Common myeloid progenitor, CD34-positive (primary cell): ENCODE measurements at places on chromosomes 4 and X.

DNA sequence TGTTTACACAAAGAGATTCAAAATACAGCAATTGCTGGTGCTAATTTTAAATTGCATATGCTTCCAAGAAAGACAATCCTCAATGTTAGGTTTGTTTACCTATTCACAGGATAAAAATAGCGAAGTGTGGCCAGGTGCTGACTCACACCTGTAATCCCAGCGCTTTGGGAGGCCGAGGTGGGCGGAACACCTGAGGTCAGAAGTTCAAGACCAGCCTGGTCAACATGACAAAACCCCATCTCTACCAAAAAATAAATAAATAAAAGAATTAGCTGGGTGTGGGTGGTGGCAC, 77.7 kb downstream of the OPHN1 start:
- no peak for DNase-seq
- no peak overlapping the region for H3K27ac ChIP-seq
- no peaks in the 10 kb centered on the region for H3K27me3 ChIP-seq

- peak overlapping the region; percentile 41 for H3K4me3 ChIP-seq
- H3K27ac ChIP-seq = peak overlapping the region; percentile 75
- no peaks in the 10 kb centered on the region for H3K36me3 ChIP-seq
These were observed 605.9 kb upstream of the DIPK2B start for GRCh38 chrX:45806410-45807121.

DNA sequence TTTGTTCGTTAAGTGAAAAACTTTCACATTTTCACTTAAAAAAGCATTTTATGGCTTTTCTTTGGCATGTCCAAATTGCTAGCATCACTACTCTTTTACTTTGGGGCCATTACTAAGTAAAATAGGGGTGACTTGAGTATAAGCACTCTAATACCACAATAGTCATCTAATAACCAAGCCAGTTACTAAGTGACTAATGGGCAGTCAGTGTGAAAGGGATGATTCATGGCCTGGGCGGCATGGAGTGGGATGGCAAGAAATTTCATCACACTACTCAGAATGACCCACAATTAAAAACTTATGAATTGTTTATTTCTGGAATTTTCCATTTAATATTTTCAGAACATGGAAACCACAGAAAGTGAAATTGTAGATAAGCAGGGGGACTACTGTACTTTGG, 60.9 kb downstream of the BMP15 start:
- H3K4me1 ChIP-seq = no peaks in the 10 kb centered on the region
- no peak overlapping the region for H3K4me3 ChIP-seq
- no peaks in the 10 kb centered on the region for H3K27me3 ChIP-seq
- no peaks in the 10 kb centered on the region for H3K36me3 ChIP-seq
- H3K27ac ChIP-seq = no peak overlapping the region

DNA sequence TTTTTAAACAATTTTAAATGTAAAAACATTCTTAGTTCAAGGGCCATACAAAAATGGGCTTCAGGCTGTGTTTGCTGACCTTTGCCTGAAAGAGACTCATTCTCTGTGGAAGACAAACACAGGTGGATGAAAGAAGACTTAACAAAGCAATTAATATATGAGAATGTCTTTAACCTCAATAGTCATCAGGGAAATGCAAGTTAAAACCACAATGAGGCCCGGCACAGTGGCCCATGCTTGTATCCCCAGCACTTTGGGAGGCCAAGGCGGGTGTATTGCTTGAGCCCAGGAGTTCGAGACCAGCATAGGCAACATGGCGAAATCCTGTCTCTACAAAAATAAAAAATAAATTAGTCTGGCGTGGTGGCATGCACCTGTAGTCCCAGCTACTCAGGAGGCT, 7.1 kb upstream of the SMARCA1 start:
- H3K27ac ChIP-seq = no peak overlapping the region
- H3K4me3 ChIP-seq = no peak overlapping the region
- no peaks in the 10 kb centered on the region for H3K27me3 ChIP-seq
- no peak for DNase-seq
- H3K4me1 ChIP-seq = no peaks in the 10 kb centered on the region

DNA sequence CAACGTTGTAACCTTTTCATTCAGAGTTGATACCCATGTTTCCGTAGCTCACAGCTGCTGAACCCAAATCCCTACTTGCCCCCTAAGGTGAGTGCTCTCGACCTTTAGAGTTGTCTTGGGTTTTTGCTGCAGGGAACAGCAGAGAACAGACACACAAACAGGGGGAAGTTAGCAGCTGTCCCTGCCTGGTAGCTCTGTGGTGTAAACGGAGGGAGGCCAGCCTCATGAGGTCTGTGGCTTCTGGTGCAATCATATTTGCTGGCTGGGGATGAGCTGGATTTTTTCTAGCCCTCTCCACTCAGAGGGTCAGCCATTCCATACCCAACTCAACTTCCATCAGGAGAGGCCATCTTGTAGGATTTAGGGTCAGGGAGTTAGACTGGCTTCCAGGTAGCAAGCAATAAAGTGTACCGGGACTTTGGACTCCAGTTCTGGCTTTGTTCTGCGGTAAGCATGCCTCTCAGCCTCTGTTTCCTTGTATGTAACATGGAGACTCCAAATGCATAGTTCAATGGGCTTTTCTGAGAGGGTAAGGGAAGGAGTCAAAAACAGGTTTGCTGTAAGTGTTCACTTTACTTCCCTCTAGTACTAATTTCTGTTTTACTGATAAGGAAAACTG, 218.9 kb downstream of the MID1IP1 start:
- H3K4me1 ChIP-seq = no peaks in the 10 kb centered on the region
- H3K36me3 ChIP-seq = no peaks in the 10 kb centered on the region
- DNase-seq = no peak
- no peak overlapping the region for H3K4me3 ChIP-seq

GRCh38 chrX:122567911-122568310, 616.2 kb upstream of the GRIA3 start:
- no peak overlapping the region for H3K4me3 ChIP-seq
- DNase-seq = no peak
- H3K27me3 ChIP-seq = no peaks in the 10 kb centered on the region
- no peaks in the 10 kb centered on the region for H3K36me3 ChIP-seq

- no peak overlapping the region for H3K27ac ChIP-seq
- no peaks in the 10 kb centered on the region for H3K4me1 ChIP-seq
- H3K27me3 ChIP-seq = no peaks in the 10 kb centered on the region
- no peak overlapping the region for H3K4me3 ChIP-seq
- DNase-seq = no peak
These were observed 49.8 kb upstream of the NDP start for GRCh38 chrX:44022964-44023363.

DNA sequence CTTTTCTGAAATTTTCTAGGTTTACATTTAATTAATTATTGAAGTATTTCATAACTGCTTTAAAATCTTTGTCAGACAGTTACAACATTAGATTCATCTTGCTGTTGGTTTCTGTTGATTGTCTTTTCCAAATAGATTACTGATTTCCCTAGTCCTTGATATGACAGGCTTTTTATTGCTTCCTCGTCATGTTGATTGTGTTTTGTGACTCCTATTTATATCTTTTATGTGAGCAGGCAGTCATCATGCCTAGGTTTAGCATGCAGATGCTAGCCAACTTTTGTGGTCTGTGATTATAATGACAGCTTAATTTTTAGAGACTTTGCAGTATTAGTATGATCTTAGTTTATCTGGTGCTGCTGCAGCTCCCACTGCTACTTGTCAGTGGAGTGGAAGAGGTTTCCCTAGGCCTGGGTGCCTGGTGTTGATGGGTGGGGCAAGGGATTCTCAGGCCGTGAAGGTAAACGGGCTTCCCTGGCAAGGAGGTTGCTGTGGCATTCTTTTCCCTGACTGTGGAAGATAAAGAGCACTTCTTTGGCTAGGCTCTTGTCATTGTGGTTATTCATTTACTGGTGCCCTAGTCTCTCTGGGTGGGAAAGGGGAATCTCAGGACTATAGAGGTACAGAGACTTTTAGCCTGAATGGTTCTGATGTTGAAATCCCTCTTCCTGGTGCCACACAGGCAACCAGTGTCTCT, 65.7 kb downstream of the SERPINA7 start:
- no peak overlapping the region for H3K4me3 ChIP-seq
- no peaks in the 10 kb centered on the region for H3K4me1 ChIP-seq
- no peaks in the 10 kb centered on the region for H3K27me3 ChIP-seq
- no peak overlapping the region for H3K27ac ChIP-seq
- DNase-seq = no peak

DNA sequence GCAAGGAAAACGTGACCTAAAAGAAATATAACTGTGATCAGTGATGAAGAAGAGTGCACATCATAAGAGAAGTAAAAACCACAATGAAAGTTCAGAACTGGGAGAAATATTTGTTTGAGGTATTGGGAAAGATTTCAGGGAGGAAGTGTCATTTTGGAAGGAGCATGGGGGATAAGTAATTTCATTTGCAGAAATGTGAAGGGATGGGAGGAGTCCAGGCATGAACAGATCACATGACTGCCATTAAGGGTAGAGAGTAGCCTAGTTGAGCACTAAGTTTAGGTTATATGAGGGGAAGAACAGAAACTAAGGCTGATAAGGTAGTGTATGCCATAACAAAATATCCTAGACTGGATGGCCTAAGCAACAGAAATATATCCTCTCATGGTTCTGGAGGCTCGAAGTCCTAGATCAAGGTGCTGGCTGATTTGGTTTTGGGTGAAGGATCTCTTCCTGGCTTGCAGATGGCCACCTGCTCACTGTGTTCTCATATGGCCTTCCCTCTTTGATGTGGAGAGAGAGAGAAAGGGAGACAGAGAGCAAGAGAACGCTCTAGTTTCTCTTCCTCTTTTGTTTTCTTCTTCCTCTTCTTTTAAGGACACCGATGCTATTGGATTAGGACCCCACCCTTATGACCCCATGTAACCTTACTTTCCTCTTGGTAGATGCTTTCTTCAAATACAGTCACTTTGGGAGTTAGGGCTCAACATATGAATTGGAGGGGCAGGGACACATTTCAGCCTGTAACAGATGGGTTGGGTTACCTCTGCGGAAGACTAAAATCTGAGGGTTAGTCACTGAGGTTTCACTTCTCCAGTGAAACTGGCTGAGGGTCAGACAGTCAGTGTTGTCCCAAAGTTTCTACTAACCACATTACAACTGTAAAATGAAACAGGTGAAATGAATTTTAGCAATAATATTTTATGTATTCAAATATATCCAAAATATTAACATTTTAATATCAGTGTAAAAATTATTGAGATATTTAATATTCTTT, 77.9 kb downstream of the EGF start:
- DNase-seq = peak; percentile 26
- H3K4me3 ChIP-seq = no peak overlapping the region
- no peaks in the 10 kb centered on the region for H3K27me3 ChIP-seq
- no peaks in the 10 kb centered on the region for H3K36me3 ChIP-seq

- H3K27ac ChIP-seq = no peak overlapping the region
- no peak overlapping the region for H3K4me3 ChIP-seq
- peaks cover 78% of the 10 kb centered on the region for H3K36me3 ChIP-seq
These were observed 32.6 kb downstream of the BEND4 start for GRCh38 chr4:42119886-42120285.

DNA sequence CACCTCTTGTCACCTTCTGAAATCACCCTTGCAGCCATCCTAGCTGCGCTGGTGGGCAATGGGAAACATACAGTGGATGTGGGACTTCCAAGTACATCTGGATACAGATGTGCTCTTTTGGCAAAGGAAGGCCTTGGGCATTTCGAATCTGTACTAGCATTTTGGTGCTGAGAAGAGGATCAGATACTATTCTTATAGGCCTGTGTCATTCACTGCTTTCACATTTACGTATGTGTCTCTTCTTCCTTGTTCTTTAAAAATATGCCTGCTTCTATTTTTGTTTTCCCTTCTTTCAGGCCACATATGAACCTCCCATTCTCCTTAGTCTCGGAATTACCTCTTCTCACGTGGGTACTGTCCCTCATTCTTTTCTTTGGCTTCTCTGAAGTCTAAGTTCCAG, 53.1 kb downstream of the EFNB1 start:
- DNase-seq = no peak
- H3K4me1 ChIP-seq = peaks cover 3% of the 10 kb centered on the region
- H3K36me3 ChIP-seq = no peaks in the 10 kb centered on the region
- no peak overlapping the region for H3K27ac ChIP-seq
- no peak overlapping the region for H3K4me3 ChIP-seq

DNA sequence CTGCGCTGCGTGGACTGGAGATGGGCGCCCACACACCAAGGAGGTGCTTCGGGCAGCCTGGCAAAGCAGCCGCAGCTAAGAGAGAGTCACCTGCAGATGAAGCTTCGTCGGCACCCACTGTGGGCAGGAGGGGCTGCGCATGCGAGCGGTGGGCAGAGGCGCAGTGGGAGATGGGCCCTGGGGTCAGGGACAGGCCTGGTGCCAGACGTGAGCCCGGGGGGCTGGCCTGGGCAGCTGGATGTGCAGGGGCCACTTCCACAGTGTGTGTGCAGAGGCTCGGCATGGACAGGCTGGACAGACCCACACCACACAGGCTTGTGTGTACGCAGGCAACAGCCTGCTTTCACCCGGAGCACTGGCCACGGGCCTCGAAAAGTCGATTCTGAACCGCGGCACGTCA, 18.6 kb downstream of the CTBP1 start:
- peaks cover 7% of the 10 kb centered on the region for H3K36me3 ChIP-seq

DNA sequence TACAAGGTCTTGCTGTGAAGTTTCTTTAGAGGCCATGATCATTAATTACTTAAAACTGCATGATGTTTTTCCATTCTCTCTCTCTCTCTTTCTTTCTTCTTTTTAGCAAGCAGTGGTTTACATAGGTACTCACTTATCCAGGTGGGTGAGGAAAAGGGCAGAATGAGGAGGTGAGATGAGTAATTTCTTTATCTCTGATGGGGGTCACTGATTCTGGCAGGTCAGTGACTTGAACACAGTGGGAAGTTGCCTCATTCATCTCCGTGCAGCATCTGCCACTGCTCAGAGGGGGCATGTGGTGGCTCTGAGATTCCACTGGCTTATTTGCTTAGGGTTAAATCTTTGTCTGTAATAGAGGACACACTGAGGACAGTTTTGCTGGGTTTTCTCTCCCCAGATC, 62.6 kb downstream of the FAM114A1 start:
- H3K4me1 ChIP-seq = no peaks in the 10 kb centered on the region
- H3K4me3 ChIP-seq = no peak overlapping the region
- peaks cover 4% of the 10 kb centered on the region for H3K36me3 ChIP-seq

GRCh38 chr4:118711052-118711451, 25.9 kb downstream of the METTL14 start:
- H3K27me3 ChIP-seq = no peaks in the 10 kb centered on the region
- no peak for DNase-seq
- H3K27ac ChIP-seq = no peak overlapping the region
- no peaks in the 10 kb centered on the region for H3K4me1 ChIP-seq
- peaks cover 44% of the 10 kb centered on the region for H3K36me3 ChIP-seq

DNA sequence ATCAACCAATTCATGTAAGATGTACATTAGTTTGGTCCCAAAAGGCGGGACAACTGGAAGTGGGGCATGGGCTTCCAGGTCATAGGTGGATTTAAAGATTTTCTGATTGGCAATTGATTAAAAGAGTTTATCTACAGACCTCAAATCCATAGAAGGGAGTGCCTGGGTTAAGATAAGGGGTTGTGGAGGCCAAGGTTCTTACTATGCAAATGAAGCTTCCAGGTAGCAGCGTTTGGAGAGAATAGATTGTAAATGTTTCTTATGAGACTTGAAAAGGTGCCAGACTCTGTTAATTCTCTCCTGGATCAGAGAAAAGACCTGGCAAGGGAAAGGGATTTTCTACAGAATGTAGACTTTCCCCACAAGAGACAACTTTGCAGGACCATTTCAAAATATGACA, 2.4 kb downstream of the MGST2 start:
- peaks cover 16% of the 10 kb centered on the region for H3K36me3 ChIP-seq
- peaks cover 26% of the 10 kb centered on the region for H3K4me1 ChIP-seq
- H3K27me3 ChIP-seq = no peaks in the 10 kb centered on the region
- H3K4me3 ChIP-seq = no peak overlapping the region
- no peak overlapping the region for H3K27ac ChIP-seq
